Left cardiac atrium (tissue), 4 donors: ENCODE measurements at places on chromosomes 2 and 18.

DNA sequence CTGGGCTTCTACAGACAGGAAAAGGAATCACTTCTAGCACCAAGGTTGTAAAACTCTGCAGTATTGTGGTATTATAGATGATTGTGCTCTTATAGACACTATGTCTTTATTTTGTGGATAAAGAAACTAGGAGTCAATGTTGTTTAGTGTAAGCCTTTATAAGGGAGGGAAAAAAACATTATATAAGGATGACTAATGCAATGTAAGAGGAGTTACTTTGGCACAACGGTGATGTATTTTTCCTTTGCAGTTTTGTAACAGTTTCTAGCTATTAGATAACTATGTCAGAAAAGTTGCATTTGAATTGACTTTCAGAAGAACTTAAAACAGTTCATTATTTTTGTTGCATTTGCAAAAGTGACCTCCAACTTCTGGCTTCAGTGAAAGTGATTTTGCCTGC, 545.4 kb downstream of the CCDC85A start:
- DNase-seq, result no peak

GRCh38 chr2:218323526-218324472, 31.5 kb upstream of the TMBIM1 start:
- DNase-seq, result peak; percentile 57

DNA sequence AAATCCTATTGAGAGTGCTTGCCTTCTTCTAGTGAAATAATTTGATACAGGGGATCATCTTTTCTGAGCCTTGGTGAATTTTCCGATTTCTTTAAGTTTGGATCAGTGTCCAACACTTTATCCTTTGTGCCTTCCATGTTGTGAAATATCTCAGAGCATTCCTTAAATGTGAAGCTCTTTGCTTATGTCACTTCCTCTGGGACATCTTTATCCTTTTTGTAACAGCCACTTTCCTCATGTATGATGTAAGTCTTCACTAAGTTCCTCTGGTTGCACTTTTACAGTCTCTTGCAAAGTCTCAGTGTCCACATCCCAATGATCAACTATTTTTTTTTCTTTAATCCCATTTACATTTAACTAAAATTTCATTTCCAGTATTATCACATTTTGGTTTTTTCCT, 254.2 kb downstream of the EN1 start:
- no peak for DNase-seq

DNA sequence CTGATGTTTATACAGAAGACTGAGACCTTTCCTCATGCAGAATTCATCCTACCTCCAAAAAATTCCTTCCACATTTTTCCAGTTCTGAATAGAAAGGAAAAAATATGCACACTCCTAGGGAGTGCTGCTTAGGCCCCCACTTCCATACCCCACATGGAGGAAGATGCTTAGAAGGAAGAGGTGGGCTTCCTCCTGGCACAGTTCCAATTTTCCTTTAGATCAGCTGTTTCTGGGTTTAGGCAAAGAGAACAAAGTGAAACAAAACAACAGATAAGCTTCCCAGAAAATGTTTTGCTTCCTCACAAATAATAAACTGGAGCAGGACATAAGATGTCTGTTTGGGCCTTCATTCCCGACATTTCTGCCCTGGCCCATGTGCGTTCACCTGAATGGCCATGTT, 172.6 kb downstream of the PRPF40A start:
- DNase-seq, result no peak

GRCh38 chr2:40087434-40087833, 308.4 kb upstream of the THUMPD2 start:
- DNase-seq, result peak; percentile 21

- no peak for DNase-seq
Observed at GRCh38 chr2:43152186-43152585, 74.2 kb downstream of the ZFP36L2 start.

- DNase-seq, result no peak
Observed at GRCh38 chr2:171879865-171880264, 14.2 kb downstream of the SLC25A12 start.

- no peak for DNase-seq
Observed at GRCh38 chr2:74179063-74179865, 585 bp upstream of the MOB1A start.
